ENCODE measurements at places on chromosomes 11 and 22.

- DNase-seq: no peak
These were observed 105.2 kb upstream of the RRM1 start for GRCh38 chr11:3989276-3989920.

- no peak for DNase-seq
These were observed 17.0 kb downstream of the MRGPRD start for GRCh38 chr11:68963779-68964178.

DNA sequence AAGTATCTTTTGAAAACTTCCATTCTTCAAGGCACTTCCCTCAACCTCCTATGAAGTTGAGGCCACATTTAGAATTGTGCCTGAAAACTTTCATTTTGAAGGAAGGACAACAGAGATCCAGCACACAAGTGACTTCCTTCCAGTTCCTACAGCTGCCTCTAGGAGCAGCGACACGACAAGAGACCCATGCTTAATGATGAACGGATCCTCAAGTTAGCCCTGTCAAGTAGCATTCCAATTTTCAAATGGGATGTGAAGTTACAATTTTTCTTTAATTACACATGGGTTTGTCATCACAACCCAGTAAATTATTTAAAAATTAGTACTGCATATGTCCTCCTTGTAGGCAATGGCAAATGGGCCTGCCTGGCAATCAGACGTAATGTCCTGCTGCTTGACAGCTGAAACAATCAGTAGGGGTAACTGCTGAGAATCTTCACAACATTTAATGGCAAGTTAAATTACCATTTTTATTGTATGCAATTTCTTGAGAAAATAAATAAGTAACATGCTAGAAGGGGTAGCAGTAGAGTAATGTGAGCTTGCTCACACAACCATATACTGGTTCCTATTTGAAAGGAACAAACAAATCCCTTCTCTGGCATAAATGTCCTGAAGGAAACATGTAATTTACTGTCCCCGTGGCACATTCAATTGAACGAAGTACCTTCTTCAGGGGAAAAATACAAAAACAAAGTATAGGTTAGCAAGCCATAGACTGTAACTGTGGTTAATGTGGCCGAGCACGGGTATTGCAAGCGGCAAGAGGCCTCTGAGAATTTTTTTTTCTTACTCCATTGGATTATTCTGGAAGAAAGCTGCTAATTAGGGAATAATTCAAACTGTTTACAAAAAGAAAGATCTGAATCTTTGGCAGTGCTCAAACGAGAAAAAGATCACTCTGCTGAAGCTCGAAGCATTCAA lies 288.3 kb downstream of the CADM1 start:
- no peak for DNase-seq

GRCh38 chr22:19395276-19395675 lies 36.3 kb downstream of the HIRA start:
- DNase-seq: no peak

DNA sequence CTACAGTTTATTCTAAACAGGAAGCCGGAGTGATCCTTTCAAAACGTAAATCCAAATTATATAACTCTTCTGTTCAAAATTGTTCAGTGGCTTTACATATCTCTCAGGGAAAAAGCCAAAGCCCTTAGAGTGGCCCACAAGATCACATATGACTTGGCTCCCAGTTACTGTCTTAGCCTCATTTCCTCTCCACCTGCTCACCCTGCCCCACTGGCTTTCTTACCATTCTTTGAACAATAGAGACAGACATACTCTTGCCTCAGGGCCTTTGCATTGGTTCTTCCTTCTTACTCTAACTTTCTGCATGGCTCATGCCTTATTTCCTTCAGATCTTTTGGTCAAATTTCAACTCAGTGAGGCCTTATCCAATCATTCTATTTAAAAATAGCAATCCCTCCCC lies 52.1 kb downstream of the STIM1 start:
- no peak for DNase-seq

- DNase-seq: peak; percentile 41
These were observed 33.0 kb downstream of the SERGEF start for GRCh38 chr11:17979770-17980371.

DNA sequence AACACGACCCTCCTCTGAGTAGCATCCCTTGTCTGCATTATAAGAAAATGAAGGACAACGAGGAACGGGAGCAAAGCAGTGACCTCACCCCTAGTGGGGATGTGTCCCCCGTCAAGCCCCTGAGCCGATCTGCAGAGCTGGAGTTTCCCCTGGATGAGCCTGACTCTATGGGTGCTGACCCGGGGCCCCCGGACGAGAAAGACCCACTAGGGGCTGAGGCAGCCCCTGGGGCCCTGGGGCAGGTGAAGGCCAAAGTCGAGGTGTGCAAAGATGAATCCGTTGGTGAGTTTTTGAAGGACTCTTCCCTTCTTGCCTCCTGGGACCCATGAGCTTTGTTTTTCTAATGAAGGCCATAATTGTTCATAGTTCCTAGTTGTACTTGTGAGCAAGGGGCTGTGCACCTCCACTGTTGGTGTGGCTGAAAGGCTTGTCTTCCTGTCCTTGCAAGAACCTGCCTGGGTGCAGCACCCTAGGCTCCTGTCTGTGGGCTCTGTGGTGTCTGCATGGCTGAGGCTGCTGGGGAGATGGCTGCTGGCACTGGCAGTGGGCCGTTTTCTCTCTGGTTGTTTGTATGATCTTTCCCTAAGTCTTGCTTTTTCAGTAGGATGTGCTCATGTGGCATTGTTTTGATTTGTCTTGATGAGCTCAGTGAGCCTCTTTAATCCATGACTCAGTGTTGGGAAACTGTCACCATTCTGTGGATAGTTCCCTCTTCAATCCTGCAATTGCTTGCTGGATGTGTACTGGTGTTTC lies 10.1 kb downstream of the DGCR8 start:
- DNase-seq: no peak

- no peak for DNase-seq
These were observed 68.5 kb downstream of the PIWIL3 start for GRCh38 chr22:24706054-24706453.

All from CD4-positive, alpha-beta T cell treated with Interleukin-1 beta for 1 hour (primary cell).